ENCODE measurements at places on chromosomes 7 and 10.

DNA sequence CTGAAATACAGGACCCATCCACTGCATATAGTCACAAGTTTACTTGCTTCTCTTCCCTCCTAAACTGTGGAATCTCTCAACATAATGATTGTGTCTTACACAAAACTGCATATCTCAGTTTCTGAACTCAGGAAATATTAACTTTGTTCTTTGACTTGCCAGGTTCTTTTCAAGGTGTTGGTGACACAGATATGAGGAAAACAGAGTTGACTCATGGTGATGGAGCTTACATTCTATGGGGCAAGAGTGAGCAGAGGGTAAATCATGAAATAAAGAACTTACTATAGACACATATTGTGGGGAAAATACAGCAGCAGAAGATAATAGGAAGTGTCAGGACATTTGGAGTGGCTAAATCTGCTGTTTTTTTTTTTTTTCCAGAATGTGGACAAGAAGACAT is 72.5 kb upstream of the IGFBP3 start:
- DNase-seq, result no peak

DNA sequence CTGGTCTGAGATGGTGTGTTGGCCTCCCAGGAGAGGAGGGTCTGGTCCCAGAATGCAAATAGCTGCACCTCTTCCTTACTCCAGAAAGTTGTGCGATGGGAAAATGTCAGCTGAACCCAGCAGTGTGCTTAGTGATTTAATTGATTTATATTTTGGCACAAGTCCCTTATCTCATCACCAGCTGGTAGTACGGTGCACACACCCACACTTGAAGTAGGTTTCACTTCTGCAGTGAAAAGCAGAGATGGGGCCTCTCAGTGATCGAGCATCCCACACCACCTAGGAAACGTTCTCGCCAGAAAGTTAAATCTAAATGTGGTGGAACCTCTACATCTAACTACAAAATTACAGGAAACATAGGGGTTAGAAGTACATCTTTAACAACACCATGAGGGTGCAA is 80.4 kb downstream of the UBE3C start:
- DNase-seq, result no peak

DNA sequence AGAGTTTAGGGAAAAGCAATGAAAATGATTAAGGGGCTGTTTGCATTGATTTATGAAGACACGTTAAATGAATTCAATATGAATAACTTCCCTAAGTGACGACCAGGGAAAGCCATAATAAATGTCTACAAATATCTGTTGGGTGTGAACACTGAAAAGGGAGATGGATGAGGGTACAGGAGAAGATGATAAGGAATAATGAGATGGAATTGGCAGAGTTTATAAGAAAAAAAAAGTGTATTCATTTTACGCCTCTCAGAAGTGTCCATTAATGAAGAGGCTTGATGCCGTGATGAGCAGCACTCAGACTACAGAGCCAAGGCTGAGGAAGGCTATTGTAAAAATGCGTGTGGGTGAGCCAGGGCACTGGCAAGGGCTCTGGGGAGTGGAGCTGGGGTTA is 346.7 kb upstream of the AKR1E2 start:
- no peak for DNase-seq

- peak; percentile 72 for DNase-seq
These were observed 922 bp upstream of the MYO1G start for GRCh38 chr7:44979481-44980392.

DNA sequence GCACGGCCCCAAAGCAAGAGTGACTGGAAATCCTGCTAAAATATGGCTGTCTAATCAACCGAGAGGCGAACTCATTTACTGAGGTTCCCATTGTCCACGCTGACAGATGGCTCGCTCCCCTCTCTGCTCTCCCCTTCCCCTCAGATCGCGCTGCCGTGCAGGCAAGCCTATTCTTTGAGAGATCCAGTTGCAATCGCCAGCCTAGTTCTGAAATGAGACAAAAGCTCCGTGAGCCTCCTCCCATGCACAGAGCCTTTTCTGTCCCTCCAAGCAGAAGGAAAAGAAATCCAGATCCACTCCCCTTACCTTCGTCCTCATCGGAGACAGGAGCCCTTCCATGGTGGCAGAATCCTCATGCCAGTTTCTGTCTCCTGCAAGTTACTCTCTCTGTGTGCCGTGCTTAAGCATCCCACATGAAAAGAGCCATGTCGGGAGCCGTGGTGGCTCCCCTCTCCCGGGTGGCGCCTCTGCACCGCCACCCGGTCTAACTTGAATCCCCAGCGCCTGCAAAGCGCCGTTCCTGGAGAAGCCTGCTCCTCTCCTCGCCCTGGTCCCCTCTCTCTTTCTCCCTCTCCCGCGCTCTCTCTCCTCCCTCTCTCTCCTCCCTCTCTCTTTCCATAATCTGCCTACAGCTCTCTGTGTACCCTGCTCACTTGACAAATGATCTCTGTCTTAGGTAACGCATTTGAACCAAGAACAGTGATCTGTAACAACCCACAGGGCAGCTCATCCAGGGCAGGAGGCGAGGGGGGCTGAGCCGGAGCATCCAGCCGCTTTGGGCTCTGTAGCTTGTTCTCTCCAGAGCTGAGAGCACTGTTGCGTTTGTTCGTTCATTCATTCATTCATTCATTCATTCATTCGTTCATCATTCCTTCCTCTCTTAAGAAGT is 156.8 kb downstream of the FRMD4A start:
- peak; percentile 51 for DNase-seq

DNA sequence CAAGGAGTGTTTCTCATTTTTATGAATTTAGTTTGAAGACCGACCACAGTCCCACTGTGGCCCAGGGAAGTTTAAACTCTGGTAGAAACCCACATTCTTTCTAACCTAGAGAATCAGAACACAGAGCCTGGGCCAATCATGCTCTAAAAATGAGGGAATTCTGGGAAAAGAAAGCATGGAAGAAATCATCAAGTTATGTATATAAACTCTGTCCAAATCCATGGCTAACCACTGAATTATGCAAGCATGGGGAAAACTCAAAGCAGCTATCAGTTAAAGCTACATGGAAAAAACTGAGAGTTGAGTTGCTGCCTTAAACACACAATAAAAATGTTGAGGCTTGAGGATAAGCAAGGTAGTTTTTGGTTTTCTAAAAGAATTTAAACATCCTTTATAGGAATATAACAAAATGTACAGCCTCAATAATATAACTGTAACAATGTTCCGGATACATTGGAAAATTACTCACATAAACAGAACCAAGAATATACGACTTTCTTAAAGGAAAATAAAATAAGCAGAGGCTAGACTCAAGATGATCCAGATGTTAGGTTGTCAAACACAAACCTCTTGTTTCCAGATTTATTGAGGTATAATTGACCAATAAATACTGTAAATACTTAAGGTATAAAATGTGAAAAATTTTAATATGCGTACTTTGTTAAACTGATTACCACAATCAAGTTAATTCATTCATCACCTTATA is 311.2 kb upstream of the GNAI1 start:
- peak; percentile 45 for DNase-seq

DNA sequence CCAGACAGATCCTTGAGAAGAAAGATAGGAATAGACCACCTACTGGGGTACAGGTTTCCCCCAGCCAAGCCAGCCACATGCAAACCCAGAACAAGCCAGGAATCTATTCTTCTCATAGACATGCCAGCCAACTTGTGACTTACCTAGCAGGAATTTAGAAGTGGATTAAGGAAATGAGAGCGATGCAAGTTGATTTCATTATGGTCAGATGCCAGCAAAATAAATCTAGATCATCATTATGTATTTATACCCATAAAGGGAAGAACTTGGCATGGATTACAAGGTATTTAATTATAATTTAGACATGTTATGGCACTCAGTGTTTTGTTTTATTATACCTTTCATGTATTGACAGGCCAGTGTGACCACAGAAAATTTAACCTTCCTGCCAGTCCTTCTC is 32.8 kb downstream of the SLC35G1 start:
- no peak for DNase-seq

DNA sequence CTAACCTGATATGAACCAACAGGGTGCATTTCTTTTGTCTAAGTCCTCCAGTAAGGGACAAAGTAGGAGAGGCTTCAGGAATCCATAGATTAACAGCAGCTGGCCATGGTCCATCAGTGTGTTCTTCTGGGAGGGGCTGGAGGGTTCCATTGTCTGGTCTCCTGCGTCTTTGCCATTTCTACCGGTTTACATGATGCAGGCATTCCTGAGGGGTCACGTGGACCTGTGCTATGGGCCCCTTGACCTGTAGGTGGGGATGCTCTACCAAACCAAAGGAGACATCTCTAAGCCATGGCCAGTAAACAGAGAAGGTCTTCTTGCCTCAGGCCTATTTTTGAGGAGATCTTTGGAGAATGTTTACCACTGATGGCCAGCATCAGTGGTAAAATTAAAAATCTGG is 28.7 kb upstream of the HABP2 start:
- no peak for DNase-seq

DNA sequence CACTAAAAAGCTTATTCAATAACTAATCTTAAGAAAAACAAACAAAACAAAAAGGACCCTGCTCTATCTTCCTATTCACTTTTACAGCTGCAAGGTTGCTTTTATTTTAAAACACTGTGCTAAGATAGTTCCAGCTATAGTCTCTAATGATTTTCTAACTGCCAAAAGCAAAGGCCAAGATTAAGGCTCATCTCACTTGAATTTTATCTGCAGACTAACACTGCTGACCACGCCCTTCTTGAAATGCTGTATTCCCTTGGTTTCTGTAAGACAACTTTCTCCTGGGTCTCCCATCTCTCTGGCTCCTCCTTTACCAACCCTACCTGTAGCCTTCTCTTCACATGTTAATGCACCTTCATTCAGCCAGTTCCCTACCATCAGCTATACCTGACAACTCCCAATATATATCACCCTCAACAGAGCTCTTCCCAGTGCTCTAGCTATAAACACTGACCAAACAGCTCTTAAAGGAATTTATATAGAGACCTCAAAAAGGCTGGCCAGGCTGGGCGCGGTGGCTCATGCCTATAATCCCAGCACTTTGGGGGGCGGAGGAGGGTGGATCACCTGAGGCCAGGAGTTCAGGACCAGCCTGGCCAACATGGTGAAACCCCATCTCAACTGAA is 11.7 kb downstream of the SRPK2 start:
- no peak for DNase-seq

- DNase-seq, result no peak
These were observed 341.2 kb downstream of the PTPRN2 start for GRCh38 chr7:158246272-158246959.
